ENCODE measurements at places on chromosomes 1 and 21.

DNA sequence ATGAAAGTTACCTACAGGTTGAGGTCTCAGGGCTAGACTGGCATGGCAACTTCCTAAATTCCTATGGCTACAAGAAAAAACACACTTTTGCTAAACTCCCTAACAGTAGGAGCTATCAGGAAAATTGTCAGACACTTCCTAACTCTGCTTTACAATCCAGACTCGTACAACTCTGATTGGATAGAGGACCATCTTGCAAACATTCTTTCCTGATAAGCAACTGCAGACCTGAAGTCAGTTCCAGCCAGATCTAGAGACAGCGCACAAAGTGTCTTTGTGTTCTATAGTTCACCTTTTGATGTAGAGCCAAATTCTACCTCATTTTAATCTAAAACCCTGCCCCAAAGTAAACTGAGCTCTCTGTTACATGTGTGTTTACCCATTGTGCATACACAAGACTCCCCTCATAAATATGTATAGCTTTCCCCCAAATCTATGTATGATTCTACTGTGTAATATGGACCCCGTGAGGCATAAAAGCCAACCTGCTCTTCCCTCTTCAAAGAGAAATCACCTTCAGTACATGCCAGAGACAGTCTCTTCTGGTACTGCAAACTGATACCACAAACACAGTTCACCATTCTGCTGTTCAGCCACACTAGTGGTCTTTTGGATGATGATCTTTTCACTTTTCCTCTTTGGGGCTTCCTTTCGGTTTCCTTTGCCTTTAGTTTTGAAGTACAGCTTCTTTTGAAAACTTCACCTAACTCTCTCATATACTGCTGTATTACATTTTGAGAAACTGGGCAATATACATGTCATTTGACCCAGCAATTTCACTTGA is 21.7 kb downstream of the ZP4 start:
- no peak for DNase-seq

DNA sequence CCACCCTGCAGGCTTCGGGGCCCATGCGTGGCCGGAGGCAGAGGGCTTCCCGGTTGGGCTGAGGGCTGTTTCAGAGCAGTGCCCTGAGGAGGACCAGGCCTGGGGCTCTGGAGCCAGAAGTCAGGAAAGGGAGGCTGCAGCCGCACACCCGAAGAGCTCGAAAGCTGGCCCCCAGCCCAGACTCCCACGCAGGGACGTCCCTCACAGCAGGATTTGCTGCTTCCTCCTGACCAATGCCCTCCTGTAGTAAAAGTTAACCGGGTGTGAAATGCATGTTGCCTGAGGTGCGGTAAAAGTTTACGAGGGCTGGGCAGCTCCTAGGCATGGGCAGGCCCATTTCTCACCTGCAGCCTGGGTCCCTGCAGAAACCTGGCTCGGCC is 101.5 kb upstream of the ARHGEF16 start:
- DNase-seq: no peak

DNA sequence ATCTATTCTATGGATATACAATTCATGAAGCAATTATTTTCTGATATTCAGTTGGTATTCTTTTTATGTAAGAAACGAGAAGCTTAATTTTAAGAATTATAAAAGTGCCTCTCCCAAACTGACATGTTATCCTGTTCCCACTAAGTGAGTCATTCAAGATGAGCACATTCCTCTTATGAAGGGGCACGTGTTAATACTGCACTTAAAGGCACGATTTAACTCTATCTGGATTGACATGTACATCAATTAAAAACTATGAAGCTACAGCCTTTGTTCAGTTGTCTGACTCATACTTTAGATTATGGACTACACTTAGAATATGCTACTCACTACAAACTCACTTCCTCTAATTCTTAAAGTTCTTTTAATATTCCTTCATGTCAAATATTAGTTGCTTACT is 111.6 kb downstream of the CYYR1 start:
- no peak for DNase-seq

DNA sequence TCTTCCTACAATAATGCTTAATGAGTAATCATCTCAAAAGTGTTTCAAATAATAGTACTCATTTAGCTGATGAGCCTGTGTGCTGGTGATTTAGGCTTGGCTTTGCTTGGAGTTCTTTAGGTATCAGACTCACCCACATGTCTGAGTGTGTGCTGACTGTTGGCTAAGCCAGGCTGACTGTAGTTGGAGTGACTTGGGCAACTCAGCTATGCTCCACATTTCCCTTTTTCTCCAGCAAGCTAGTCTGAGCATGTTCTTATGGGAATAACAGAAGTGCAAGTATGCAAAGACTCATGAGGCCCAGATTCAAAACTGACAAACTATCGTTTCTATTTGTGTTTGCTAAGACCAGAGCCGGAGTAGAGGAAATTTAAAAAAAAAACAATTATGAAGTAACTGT is 99.0 kb upstream of the ADGRL4 start:
- no peak for DNase-seq

DNA sequence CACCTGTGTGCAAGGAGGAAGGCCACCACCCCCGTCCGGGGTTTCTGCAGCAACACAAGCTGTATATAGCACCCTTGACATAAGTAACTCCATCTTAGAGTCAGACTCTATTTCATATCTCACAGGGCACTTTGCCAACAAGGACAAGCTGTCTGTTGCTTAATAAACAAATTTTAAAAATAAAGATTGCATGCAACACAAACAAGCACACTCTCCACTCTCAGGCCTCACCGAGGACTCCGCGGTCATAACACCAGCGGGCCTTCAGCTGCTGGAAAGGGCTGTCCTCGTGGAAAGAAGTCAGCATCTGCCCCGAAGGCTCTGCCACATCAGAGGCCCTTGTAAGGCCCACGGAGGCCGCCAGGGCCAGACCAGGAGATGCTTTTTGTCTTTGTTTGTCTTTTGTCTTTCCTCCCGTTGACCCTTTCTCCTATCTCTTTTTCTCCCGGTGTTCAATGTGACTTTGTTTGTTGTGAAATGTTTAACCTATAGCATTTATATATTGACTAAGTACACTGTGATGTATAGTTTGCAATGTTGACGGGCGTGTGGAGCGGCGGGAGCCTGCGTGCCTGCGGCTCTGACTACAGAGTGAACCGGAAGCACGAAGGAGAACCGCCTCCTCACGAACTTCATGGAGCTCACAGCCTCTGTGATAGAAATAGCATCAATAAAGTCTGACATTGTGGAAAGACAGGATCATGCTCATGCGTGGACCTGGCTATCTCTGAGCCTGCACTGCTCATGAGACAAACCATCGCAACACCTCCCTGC is 24.1 kb downstream of the MEGF6 start:
- DNase-seq: no peak

- DNase-seq: no peak
These were observed 12.2 kb downstream of the UBE2U start for GRCh38 chr1:64215576-64215975.

DNA sequence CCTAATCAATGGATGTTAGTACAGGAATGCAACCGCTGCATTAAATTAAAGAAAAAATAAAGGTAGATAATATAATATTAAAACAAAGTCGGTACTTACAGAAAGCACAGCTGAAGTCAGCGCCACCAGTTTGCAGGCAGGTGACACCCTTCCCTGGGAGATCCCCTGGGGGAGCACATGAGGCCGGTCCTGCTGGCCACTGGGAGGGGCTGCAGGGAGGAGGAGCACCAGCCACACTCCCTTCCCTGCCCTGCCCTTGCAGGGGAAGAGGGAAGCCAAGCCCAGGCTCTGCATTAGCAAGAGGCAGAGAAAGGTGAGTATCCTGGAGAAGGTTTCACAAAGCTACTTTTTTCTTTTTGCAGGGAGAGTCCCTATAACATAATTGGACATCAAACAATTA is 507.0 kb downstream of the AJAP1 start:
- DNase-seq: no peak

- no peak for DNase-seq
These were observed 23.4 kb upstream of the TENT5C start for GRCh38 chr1:117582451-117582850.

DNA sequence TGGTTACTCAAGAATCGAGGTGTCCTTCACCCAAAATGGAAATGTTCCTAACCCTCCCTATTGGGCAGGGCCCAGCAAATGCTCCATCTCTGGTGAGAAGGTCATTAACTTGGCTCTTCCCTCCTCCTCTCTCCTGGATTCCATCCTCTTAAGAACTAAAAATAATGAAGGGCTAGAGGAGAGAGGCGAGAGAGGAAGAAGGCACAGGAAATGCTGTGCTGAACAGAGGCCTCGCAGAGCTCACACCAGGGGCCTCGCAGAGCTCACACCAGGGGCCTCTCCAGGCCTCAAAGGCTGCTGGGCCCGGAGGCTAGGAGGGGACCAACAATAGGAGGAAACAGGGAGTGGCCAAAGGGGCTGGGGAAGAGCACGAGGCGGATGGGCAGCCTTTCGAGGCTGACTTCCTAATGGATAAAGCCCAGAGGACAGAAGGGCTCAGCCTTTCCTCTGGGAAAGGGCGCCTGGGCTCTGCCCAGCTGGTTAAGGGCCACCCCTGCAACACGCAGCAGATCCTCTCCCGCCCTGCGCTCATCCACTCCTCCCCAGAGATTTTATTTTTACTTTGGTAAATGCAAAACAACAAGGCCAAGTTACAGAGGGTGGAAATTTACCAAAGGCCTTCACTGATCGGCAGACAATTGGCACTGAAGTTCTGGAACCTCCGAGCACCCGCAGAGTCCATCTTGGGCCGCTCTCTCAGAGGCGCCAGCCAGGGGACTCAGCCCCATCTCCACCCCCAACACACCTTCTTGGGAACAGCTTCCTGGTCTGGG is 78.5 kb downstream of the ITPKB start:
- DNase-seq: no peak
